ENCODE measurements at places on chromosomes 7 and 10.

DNA sequence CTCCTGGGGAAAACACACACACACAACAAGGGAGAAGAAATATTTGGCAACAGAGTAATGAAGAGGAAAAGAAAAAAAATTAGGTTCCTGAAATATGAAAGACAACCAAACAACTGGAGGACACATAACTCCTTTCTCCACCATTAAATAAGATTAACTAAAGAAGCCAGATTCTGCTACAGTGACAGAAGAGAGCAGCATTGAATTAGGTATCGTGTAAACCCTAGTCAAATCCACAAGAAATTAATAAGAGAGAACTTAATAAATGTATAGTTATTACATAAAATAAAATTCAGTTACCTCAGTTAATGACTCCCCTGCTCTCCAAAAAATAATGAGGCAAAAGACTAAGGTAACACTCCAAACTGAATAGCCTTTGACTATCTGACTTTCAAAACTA, 306.7 kb downstream of the CRPPA start:
- DNase-seq = no peak

DNA sequence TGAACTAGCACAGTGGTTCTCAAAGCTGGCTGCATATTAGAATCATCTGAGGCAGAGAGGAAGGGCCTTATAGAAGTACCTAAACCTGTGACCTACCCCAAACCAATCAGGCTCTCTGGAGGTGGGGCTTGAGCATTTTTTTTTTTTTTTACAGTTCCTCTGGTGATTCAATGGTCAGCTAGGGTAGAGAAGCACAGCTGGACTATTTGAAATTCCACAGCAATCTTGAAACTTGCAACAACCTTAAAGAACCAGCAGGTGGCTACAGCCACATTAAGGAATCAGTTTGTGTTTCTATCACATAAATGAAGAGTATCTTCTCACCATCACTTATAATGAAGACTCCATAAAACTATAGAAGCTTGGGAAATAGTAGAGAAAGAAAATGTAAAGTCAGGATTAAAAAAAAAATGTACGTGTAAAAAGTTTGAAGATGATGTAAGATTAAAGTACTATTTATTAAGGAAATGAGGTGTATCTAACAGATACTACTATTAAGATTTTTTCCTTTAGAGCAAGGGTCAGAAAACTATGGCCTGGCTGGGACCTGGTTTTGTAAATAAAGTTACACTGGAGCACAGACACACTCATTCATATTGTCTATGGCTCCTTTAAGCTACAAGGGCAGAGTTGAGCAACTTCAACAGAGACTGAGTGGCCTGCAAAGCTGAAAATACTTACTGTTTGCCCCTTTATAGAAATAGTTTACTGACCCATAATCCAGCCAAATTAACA, 3.8 kb downstream of the RTKN2 start:
- DNase-seq = no peak

- DNase-seq = no peak
Observed at GRCh38 chr10:34145715-34146114, 669.4 kb downstream of the PARD3 start.

DNA sequence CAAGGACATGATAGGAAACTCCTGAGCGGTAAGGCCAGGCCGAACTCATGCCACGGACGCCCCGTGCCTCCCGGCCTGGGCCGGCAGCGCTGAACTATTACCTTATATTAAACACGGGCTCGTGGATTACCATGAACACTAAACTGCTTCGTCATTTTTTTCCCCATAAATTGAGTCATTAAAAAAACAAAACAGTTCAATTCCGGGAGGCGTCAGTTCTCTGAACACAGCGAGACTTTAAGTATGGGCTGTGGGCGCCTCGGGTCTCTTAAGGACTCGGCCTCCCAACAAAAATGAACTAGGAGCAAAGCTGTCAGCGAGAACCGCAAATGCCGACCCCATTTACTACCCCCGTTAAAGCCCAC, 519 bp downstream of the PITRM1 start:
- no peak for DNase-seq

- no peak for DNase-seq
Observed at GRCh38 chr10:126212738-126213137, 175.5 kb downstream of the ADAM12 start.

DNA sequence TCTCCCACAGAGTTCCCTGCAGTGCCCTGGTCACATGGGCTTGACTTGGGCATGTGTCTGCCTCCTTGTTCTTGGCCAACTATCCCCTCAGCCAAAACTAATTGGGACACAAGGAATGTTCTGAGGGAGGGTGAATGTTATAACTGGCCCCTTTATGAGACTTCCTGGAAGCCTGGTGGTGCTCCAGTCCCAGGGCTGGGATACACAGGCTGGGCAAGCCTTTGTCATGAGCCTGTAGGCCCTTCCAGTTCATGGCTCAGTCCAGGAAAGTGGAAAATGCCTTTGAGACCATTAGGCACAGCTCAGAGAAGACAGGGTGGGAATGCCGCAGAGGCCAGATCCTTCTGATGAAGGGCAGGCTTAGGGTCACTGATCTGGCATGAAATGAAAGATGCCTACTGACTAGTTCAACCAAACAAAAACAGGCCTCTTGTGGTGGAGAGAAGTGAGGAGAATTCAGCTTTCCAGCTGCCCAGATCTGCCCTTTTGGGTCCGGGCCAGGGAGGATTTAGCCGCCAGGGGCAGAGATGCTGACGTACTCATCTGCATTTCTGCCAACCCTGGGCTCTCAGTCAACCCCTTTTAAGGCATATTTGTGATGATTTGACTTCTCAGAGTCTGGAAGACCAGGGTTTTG, 961.5 kb downstream of the KCNMA1 start:
- DNase-seq = no peak

DNA sequence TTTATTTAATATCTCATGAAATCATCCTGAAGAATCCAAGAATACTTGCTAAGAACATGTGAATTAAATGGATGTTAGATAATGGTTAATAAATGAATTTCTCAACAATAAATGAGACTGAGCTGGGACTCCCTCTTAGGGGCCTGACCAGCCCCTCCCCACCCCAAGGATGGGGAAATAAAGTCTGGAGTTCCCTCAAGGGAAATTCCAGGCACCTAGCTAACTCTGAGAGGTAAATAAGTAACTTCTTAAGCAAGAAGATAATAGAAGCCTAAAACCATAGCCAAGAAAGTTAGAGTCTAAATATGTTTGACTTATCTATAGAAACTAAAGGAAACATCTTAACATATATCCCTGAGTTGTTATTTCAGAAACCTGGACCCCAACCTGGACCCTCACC, 32.2 kb upstream of the PPP1R9A start:
- no peak for DNase-seq

DNA sequence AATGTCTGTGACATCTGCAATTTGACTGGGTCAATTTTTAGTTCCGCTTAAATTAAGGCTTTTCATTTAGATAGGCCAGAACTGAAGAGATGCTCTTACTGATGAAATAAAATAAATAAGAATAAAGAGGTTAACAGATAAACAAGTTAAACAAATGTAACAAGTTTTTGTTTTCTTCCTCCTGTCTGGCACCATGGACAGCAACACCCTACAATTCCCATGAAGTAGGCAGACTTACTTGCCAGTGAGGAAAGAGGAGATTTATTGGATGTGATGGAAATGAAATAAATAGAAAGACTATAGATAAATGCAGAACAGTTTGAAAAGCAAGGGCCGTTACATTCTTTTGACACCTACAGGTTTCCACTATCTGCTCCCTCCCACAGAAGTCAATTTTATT, 118.5 kb downstream of the AMPH start:
- DNase-seq = no peak

DNA sequence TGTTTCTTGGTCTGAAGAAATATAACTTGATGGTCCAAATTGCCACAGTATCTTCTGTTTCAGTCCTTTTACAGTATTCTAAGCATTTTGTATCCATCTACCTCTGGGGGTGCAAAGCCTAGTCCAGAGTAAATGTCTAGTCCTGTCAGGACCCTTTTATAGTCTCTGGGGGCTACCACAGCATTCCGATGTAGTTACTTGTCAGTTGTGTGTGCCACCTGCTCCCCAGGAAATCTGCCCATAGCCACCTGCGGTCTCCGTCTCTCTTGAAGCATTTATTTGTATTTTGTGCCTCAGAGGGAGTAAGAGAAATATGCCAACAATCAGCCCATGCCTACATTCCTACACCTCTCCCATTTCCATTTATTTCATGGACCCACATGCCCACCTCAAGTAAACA, 12.8 kb downstream of the AGBL3 start:
- DNase-seq = no peak

GRCh38 chr7:71130031-71130679, 1.8 kb upstream of the GALNT17 start:
- no peak for DNase-seq

GRCh38 chr7:69568266-69568665, 30.0 kb upstream of the AUTS2 start:
- no peak for DNase-seq

GRCh38 chr7:152436111-152436930, 518 bp upstream of the KMT2C start:
- DNase-seq = peak; percentile 88

DNA sequence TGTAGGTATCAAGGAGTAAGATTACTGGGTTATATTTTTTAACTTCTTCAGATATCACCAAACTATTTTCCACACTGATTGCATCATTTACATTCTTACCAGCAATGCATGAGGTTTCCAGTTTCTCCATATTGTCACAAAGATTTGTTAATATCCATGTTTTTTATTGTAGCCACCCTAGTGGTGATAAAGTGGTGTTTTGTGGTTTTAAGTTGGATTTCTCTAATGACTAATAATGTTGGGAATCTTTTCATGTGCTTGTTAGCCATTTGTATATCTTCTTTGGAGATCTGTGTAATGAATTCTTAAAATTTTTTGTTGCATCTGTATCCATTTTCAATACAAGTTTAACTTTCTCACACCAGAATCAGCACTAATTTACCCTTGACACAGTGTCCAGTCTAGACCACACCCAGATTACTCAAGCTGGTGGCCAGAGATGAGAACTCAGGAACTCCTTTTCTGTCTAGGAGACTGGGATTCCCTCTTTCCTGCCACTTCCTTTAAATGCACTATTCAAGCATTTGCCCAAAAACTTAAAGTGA, 67.0 kb upstream of the PLXDC2 start:
- no peak for DNase-seq

- no peak for DNase-seq
Observed at GRCh38 chr10:76257816-76258215, 826.4 kb downstream of the LRMDA start.

DNA sequence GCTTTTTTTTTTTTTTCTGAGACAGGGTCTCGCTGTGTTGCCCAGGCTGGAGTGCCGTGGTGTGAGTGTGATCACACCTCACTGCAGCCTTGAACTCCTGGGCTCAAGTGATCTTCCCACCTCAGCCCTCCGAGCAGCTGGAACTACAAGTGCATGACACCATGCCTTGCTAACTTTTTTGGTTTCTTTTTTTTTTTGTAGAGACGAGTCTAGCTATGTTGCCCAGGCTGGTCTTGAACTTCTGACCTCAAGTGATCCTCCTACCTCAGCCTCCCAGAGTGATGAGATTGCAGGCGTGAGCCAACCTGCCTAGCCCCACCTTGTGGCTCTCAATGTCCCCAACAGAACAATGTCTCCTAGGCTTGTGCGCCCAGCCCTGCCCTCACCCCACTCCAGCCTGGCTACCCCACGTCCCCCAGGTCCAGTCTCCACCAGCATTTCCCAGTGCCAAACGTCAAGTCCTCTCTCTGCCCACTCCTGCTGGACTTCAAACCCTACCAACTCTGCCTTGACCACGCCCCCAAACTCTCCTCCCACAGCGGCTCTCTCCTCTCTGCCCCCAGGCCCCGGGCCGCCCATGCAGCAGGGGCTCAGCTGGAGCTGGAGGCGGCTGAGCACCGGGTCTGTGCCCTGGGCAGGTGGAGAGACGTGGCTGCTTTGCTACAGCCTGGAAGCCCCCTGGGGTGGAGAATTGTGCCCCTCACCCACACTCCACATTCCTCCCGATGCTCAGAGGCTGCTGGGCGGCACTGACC, 18.9 kb downstream of the BHLHA15 start:
- DNase-seq = no peak

DNA sequence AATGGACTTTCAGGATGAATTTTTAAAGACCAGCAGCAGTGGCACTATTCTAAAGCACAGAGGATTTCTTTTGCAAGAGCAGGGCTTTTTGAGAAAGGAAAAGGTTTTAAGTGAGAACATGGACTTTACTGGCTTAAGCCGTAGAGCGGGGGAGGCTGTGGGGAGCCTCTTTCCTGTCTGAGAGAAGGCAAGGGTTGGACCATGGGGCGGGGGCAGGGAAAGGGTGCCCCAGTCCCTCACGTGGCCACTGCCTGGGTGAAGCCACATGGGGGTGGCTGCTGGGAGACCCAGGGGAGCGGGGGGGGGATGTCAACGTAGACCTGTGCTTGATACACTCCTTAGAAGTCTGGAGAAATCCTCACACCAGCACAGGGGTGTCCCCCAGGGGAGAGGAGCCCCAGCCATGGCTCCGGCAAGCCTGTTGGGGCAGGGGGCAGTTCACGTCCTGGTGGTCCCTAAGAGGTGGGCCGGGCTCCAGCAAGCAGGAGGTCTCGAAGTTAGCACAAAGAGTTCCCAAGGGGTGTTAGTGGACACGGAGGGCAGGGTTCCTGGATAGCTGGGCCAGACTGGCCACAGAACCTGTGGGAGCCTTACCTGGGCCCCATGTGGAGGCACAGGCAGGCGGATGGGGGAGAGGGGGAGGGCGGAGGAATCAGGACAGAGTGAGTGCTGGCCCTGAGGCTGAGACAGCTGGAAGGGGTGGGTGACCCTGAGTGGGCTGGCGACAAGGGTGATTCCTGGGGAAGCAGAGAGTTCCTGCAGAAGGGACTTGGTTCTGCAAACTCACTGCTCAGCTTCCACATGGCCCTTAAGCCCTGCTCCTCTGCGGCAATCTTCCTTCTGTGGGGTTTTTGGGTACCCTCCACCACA, 36.9 kb upstream of the ELFN1 start:
- DNase-seq = no peak

- no peak for DNase-seq
Observed at GRCh38 chr10:11594589-11595394, 16.7 kb downstream of the USP6NL start.

- DNase-seq = no peak
Observed at GRCh38 chr7:18401757-18402156, 93.8 kb upstream of the HDAC9 start.

- DNase-seq = no peak
Observed at GRCh38 chr10:55330486-55330885, 529.5 kb upstream of the PCDH15 start.

GRCh38 chr7:79593866-79594301, 140.4 kb upstream of the MAGI2 start:
- no peak for DNase-seq

DNA sequence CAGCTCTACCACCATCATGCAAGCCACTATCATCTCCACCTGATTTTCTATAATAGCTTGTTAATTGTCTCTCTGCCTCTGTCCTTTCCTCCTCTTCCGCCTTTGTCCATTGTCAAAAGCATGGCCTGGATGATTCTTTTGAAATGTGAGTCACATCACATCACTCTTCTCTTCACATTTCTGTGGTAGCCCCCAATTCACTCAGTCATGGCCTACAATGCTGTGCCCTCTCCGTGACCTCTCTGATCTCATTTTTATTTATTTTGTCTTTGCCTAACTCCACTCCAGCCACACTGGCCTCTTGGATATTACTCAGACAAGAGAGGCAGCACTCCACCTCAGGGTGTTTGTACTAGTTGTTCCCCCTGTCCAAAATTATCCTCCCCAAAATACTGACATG, 4.9 kb upstream of the ABCB4 start:
- no peak for DNase-seq
